ENCODE measurements at places on chromosomes 11 and 22. TPM values are rescaled to one million over a fixed set of nuclear protein-coding genes. Genes with fewer than 3 reads are reported as not detected.

GRCh38 chr11:78414321-78415051, 3.1 kb downstream of the GAB2 start:
- no peak for DNase-seq

DNA sequence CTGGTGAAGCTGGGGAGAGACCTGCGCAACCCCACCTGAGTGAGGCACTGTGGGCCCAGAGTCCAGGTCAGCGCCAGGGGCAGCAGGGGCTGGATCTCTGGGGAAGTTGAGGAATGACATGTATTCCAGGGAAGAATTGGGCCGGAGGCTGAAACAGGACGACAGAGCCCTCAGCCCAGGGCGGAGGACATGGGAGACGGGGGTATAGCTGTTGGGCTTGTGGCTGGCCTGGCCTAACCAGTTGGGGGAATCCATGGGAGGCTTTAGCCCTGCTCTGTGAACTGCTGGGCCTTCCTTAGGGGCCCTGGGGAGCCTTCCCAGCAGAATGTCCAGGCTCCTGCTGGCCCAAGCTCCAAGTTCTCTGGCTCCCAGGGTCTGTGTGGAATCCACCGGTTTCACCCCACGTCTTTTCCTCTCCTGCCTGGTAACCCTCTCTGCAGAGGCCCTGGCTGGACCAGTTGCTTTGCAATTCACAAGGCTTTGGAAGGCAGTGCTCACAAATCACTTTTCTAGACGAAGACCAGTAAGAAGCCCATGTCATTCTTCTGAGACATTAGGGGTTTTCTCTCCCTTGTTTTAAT, 50.4 kb upstream of the KCNQ1OT1 start:
- no peak for DNase-seq

DNA sequence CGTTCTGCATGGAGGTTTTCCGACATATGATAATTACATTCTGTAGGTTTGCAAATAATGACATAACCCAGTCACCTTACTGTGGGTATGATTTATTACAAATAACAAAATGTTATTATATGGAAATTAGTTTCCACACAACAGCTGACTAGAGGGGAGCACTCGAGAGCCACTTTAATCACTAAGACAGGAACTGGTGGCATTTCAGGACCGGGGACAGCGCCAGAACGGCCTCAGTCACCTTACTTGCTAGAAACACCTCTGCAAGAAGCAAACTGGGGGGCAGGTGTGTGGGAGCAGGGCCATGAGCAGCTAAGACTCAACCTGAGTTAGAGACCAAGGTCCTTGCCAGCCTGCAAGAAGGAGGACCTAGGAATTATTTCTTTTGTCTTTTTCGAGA, 199.9 kb downstream of the DSCAML1 start:
- no peak for DNase-seq

DNA sequence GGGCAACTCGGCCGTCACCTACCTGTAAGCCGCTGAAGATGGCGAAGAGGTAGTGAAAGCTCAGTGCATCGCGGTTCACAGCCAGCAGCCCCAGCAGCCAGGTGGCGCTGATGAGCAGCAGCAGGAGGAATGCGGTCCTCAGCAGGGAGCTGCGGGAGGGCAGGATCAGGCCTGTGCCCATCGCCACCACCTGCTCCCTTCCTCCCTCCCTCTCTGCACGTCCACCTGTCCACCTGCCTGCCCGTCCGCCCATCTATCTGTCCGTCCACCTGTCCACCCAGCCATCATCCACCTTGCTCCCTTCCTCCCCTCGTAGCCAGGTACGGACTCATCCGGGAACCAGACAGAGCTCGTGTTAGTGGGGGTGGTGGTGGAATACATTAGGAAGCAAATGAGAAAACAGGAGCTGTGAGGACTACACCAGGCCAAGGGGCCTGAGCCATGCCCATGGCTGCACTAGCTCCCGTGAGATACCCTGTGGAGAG, 32.2 kb downstream of the TRMU start:
- DNase-seq = peak; percentile 52

GRCh38 chr22:48453171-48453570, 1374.5 kb downstream of the BRD1 start:
- no peak for DNase-seq

GRCh38 chr11:73248526-73249185, 23.5 kb upstream of the P2RY6 start:
- DNase-seq = no peak

DNA sequence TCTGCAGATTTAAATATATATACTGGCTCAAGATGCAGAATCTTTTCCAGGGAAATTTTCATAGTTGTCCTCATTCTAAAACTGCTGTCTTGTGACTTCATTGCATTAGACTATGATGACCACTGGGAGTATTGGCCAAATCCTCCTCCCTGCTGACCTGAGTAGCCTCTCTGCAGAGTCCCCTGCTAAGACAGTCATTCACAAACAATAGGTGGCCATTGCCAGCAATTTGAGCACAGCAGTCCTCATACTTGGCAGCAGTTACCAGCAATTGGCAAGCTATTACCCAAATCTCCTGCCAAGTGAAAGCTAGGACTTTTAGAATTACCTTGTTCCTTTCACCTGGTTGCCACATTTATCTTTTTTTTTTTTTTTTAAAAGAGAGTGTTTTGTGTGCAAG, 325.8 kb downstream of the FAT3 start:
- no peak for DNase-seq

DNA sequence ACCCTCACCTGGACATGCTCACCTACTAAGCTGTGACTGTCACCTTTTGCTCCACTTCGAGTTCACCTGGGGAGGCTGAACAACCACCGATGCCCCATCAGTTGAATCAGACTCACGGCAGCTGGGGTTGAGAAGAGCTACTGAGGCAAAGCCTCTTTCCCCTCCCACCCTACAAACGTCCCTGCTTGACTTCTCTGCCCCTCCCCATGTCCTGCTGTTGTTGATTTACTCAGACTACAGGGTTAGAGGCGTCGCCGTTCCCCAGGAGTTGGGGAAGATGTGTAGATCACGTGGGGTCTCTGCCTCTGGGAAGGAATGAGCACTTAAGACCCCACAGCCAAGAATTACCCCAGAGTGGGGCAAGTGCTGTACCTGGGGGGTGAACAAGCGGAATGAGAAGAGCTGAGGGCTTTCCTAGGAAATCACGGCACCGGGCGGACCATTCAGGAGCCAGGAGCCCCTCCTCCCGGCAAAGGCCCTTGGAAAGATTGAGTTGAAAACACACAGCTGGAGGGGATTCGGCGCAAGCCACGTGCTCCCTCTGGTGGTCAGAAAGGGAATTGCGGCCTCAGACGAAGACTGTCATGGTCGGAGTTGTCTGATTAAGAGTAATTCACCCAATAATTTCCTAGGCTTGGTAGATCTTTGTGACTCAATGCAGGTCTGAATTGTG, 7.0 kb downstream of the FXYD2 start:
- peak; percentile 75 for DNase-seq

GRCh38 chr11:72673943-72674828, at the start of gene PDE2A:
PDE2A (minus strand) TSS chr11:72674422; CDS start chr11:72674207, 215 bp downstream.
- no peak for DNase-seq

DNA sequence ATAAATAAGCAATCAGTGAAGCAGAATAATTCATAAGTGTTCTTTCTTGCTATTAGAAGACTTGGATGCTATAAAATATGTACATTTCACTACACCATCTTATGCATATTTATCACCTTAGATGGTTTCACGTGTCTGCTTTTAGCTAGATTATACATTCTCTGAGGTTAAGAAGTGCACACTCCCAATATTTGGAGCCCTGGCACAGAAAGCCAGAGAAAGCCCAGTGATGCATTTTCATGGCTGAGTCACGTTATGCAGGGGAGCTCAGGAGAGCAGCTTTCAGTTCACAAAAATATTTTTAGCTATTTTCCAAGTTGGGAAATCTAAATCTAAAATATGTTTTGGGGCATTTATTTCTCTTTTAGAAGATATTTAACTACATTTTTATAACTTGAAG, 5.1 kb upstream of the TP53AIP1 start:
- DNase-seq = no peak

GRCh38 chr22:25090225-25090890, 109.3 kb upstream of the CRYBB3 start:
- DNase-seq = no peak

DNA sequence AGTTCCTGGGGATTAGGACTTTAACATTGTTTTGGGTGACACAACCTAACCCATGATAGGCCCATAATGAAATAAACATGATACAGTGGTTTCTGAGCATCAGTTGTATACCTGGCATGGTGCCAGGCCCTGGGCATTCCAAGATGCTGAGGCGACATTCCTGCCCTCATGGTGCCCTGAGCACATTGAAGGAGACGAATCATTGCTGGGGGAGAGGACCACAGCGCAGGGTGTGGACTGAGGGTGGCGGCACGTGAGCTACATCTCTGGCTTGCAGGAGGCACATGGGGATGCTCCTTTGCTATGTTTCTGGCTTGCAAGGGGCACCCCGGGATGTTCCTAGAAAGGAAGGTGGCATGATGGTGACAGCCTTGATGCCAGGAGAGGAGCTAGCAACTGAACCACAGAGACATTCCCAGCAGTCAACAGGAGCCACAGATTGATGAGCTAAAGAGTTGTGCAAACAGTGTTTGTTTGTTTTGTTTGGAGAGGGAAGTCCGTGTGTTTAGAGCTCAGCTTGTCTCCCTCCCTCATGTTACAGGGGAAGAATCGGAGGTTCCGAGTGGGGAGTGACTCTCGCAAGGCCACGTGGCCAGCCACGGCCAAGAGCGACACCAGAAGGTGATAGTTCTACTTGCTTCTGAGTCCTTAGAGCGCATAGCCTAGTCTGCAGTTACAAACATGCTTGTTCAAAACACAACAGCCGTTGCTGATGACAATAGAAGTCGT, 106.4 kb downstream of the MIAT start:
- peak; percentile 40 for DNase-seq

DNA sequence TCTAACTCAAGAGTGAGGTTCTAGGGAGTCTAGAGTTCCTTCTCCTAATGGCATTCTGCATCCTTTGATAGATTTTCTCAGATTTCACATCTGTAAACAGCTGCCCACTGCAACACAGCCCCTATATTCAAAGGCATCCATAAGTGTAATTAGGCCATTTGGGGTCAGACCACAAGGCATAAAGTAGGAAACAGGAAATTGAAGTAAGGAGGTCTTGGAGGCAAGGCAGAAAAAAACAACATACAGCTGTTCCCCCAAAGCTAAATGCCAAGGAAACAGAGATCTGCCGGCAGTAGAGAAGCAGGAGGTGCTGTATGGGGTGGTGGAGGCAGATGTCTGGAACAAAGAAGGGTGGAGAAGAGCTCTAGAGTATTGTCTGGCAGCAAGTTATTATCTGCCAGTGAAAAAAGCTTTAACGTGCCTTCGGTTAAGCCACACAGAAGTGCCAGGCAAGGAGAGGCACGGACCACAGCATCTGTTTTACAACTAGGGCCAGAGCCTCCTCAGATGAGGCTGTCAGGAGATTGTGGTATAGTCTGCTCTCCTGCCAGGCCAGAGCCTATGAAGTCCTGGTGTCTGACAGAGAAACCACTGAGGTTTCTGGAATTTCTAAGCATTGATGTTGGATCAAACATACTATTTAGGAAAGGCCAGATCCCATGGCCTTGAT, 100.2 kb upstream of the CHRM4 start:
- DNase-seq = no peak

DNA sequence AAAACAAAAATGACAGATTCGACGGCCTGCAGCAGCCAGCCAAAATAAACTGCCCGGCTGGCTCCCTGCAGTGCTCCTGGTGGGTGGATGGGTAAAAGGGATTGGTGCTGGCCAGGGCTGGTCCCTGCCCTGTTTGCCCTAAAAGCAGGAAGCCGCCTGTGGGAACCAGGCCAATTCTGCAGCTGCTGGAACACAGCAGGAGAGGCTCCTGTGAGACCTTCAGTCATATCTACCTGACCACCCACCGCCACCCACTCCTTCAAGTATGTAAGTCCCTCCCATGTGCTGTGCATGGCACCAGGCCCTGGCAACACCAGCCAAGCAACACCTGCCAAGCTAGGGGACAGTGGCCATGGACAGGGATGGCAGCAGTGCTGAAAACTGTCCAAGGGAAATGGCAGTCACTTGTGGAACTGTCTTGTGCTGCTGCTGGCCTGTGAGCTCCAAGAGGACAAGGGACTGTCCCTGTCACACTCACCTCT, 48.7 kb upstream of the ARFGAP3 start:
- DNase-seq = no peak

DNA sequence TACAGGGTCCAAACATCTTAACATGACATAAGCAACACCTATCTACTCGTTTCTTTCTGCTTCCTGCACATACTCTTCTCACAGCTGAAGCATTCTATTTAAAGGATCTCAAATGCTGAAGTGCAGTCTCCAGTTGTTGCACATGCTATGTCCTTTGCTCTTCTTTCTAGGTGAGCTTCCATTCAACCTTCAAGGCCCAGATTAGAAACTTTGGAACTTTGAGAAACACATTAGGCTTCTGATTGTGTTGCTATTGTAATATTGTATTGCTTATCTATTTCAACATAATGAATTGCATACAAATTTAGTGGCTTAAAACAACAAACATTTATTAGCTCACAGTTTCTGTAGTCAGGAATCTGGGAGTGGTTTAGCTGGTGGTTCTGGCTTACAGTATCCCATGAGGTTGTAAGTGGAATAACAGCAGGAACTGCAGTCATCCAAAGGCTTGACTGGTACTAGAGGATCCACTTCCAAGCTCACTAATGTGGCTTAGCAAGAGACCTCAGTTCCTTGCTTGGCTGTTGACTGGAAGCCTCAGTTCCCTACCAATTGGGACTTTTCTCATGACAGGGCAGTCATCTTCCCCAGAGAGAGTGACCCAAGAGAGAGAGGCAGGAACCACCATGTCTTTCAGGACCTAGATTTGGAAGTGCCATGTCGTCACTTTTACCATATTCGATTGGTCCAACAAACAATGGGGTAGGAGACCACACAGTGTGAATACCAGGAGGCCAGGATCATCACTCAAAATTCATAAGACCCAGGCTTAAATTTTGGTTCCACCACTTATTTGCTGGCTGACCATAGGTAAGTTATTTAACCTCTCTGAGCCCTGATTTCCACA, 27.2 kb upstream of the RASSF10 start:
- no peak for DNase-seq

- DNase-seq = peak; percentile 68
These were observed 10.6 kb downstream of the TSPAN32 start for GRCh38 chr11:2312232-2313042.

- no peak for DNase-seq
These were observed 56.7 kb upstream of the CLPB start for GRCh38 chr11:72491001-72491400.

- no peak for DNase-seq
These were observed 36.9 kb downstream of the TNKS1BP1 start for GRCh38 chr11:57287884-57288283.

DNA sequence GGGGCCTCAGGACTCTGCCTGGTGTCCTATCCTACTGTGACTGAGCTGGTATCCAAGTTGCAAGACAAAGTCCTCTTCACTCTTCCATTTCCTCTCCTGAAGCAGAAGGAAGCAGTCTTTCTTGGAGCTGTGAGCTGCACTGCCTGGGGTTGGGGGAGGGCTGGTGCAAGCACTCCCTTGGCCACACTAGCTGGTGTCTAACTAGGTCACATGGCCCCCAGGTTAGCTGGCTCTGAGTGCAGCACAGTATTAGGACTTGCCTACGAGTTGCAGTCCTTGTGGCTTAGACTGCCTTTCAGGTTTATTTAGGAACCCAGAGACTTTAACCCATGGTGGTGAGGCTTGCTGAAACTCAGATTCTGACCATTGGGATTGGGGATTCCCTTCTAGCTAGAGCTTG, 138.9 kb downstream of the NELL1 start:
- DNase-seq = no peak

- DNase-seq = peak; percentile 63
These were observed 518 bp downstream of the KMT5B start for GRCh38 chr11:68212421-68213134.

Gene NCF4
- not detected for total RNA-seq

Gene FGF19
- not detected for total RNA-seq

Gene KRTAP5-7
- total RNA-seq = not detected

Gene OR52I2
- not detected for total RNA-seq

Gene METTL15
- 12.1 TPM for total RNA-seq

Gene LRRC32
- total RNA-seq = 0.17 TPM

Gene PPP1R14B
- 614 TPM for total RNA-seq

Gene TTC36
- 0.85 TPM for total RNA-seq

Data from HT1080 (cell line).